Suprapubic skin (tissue), 4 donors: ENCODE measurements at places on chromosomes 1 and 21. TPM values are rescaled to one million over a fixed set of nuclear protein-coding genes. Genes with fewer than 3 reads are reported as not detected.

DNA sequence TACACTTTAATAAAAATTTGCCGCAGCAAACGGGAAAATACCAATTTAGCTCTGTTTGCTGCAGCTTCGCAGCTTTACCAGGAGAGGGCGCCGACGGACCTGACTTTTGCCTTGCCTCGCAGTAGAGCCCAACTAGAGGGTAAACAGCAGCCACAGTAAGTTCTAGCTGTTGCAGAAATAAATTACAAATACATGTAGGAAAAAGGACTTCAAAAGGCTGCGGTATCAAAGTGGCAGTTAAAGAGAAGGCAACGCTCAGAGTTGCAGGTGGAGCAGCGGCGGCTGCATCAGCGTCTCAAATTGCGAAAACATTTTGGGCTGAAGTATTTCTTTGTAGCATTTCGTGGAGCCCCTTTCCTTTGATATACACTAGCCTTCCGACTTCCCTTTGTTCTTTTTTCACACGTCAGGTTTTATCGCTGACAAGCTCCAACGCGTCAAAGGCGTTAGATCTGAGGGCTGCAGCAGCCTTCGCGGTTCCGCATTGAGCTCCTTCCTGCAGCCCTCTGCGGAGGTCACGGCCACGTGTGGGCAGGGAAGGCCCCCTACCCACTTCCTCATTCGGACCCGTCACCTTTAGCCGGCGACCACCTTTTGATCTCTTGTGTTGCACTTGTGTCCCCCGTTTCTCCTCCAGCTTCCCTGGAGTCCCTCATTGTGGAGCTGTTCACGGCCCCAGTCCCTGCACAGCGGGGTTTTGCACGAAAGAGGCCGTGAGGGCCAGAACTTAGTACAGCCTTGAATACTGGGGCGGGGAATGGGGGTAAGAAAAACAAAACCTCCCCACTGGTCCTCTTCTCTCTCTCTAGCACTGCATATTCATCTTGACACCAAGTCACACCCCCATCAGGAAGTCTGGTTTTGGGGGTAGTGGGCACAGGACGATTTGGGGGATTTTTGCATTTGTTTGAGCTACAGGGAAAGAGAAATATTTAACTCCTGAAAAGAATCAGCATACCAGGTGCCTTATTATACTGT is 72.8 kb downstream of the S1PR1 start:
- H3K4me3 ChIP-seq, result peak overlapping the region; percentile 51
- peaks cover 2% of the 10 kb centered on the region for H3K27me3 ChIP-seq
- no peaks in the 10 kb centered on the region for H3K36me3 ChIP-seq
- peak; percentile 63 for DNase-seq
- H3K27ac ChIP-seq, result no peak overlapping the region
- H3K4me1 ChIP-seq, result peaks cover 14% of the 10 kb centered on the region

DNA sequence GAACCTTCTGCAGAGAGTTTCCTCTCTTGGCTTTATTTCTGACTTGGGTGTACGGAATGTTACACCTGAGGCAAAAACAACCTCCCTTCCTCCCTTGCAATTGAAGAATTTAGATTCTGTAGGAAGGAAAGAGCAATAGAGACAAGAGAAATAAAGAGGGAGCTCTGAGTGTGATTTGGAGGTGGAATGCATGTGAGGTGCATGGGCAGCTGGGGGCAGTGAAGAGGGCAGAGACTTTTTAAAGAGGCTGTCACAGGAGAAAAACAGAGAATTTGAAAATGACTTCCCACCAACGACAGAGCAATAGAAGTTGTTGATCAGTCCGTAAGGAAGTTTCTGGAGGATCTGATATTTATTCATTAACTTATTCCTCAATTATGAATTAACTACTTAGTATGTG is 172.0 kb upstream of the B3GALT2 start:
- no peak for DNase-seq
- H3K4me3 ChIP-seq, result no peak overlapping the region
- no peaks in the 10 kb centered on the region for H3K36me3 ChIP-seq
- no peaks in the 10 kb centered on the region for H3K27me3 ChIP-seq
- no peaks in the 10 kb centered on the region for H3K4me1 ChIP-seq

DNA sequence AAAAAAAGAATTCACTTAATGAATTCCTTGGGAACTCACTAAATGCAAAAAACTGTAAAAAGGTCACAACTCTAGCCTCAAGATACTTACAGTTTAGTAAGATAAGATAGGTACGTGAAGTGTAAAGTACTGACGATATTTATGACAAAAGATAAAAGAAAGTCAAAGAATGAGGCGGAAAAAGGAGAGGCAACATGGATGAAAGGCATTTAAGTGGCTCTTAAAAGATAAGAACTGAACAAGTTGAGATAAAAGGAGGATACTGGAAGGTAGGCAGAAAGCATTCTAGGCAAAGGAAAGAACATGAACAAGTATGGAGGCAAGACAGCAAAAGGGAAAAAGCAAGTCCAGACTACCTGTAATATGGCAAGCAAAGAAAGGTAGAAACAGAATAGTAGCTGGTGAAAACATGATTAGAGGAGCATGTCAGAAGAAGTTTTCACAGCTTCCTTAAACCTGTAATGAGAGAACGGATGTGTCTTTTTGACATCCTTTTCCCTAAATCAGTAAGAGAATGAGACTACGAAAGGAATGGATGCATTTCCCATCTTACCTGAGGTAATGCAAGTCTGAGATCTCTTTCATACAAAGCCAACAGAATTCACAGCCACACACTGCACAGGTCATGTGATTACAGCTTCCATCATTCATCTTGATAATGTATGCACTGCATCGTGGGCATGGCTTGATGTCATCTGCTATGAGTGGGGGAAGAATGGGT is 16.8 kb downstream of the RNF19B start:
- H3K27me3 ChIP-seq, result no peaks in the 10 kb centered on the region
- H3K4me3 ChIP-seq, result no peak overlapping the region
- peak overlapping the region; percentile 40 for H3K27ac ChIP-seq
- H3K36me3 ChIP-seq, result peaks cover 59% of the 10 kb centered on the region

- peaks cover 47% of the 10 kb centered on the region for H3K4me1 ChIP-seq
- no peaks in the 10 kb centered on the region for H3K27me3 ChIP-seq
- no peak for DNase-seq
- peak overlapping the region; percentile 72 for H3K27ac ChIP-seq
Measured at GRCh38 chr1:116311193-116311592, 61.9 kb upstream of the ATP1A1 start.

Gene ADCY10
- not detected for total RNA-seq
